Regular cardiac myocyte (primary cell): ENCODE measurements at places on chromosomes 2 and 18. TPM values are rescaled to one million over a fixed set of nuclear protein-coding genes. Genes with fewer than 3 reads are reported as not detected.

The UGT1A10 gene
- not detected in 2 replicates for total RNA-seq

The LNPK gene
- total RNA-seq, result 55.2 and 63.1 TPM in 2 replicates

The GCG gene
- not detected in 2 replicates for total RNA-seq

The SSB gene
- 106 and 172 TPM in 2 replicates for total RNA-seq

The TRIM43 gene
- not detected in 2 replicates for total RNA-seq

The PKP4 gene
- total RNA-seq, result 36.6 and 40.1 TPM in 2 replicates

The ADRA2B gene
- 2.0 TPM in 1 of 2 replicates, not detected in the other for total RNA-seq

The CAVIN2 gene
- total RNA-seq, result 41.2 and 54.4 TPM in 2 replicates

The SOX11 gene
- under 0.01 and 0.38 TPM in 2 replicates for total RNA-seq

The NOSTRIN gene
- total RNA-seq, result 0.19 and 1.4 TPM in 2 replicates

The DLX1 gene
- under 0.01 and 2.1 TPM in 2 replicates for total RNA-seq

The DLX2 gene
- 0.96 TPM in 1 of 2 replicates, not detected in the other for total RNA-seq

The ANKRD30B gene
- 0.96 and 4.5 TPM in 2 replicates for total RNA-seq

The ASPRV1 gene
- under 0.01 and 0.56 TPM in 2 replicates for total RNA-seq

The UGT1A8 gene
- total RNA-seq, result not detected in 2 replicates

The DLGAP1 gene
- 1.7 and 5.4 TPM in 2 replicates for total RNA-seq

The MYOM1 gene
- 0.38 and 5.6 TPM in 2 replicates for total RNA-seq

The BZW1 gene
- total RNA-seq, result 656 and 1,039 TPM in 2 replicates

The ANO7 gene
- total RNA-seq, result 0.38 and 0.85 TPM in 2 replicates

The SLC14A1 gene
- total RNA-seq, result 29.5 and 32.1 TPM in 2 replicates

The TMEM178A gene
- 0.19 and 1.1 TPM in 2 replicates for total RNA-seq

The RPRM gene
- total RNA-seq, result not detected in 2 replicates

The PLGLB1 gene
- total RNA-seq, result not detected in 2 replicates

The LYPD6 gene
- total RNA-seq, result under 0.01 and 0.77 TPM in 2 replicates

The CLEC4F gene
- not detected in 2 replicates for total RNA-seq

The MBP gene
- 7.1 and 16.6 TPM in 2 replicates for total RNA-seq

The PKDCC gene
- total RNA-seq, result 25.1 and 64.5 TPM in 2 replicates

The LBX2 gene
- total RNA-seq, result 2.1 and 2.8 TPM in 2 replicates

The CD8B gene
- total RNA-seq, result not detected in 2 replicates

The ACOXL gene
- under 0.01 TPM in 1 of 2 replicates, not detected in the other for total RNA-seq

The GBX2 gene
- not detected in 2 replicates for total RNA-seq

The ANKRD30BL gene
- total RNA-seq, result not detected in 2 replicates

The PRKCE gene
- total RNA-seq, result 8.2 and 13.8 TPM in 2 replicates
